Stimulated activated CD8-positive, alpha-beta memory T cell treated with anti-CD3 and anti-CD28 coated beads, Interleukin-7, amount 100 ng/mL, for 1 hour (primary cell): ENCODE measurements at places on chromosomes 4 and X.

GRCh38 chr4:109113521-109113920 is 188.9 kb downstream of the COL25A1 start:
- DNase-seq = no peak

GRCh38 chr4:53061091-53061850 is 199.2 kb downstream of the RASL11B start:
- no peak for DNase-seq

DNA sequence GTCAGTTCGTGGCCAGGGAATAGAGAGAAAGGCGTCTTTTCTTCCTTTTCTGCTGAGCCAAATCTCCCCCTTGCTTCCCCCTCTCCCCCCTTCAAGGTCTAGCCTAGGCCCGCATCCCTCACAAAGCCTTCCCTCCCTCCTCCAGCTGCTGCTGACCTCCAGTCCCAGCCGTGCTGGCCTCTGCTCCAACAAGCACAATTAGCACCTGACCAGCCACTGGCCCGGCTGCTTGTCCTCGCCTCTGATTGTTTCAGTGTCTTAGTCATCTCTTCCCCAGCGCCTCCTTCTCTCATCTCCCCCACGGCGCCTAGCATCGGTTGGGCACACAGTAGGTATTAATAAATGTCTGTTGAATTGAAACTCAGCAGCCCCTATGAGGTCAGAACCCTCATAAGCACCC is 4.2 kb downstream of the ELF4 start:
- no peak for DNase-seq

GRCh38 chr4:155658681-155659064 is 8.0 kb upstream of the GUCY1A1 start:
- DNase-seq = no peak

- DNase-seq = no peak
Observed at GRCh38 chr4:120466429-120466828, 399.8 kb upstream of the MAD2L1 start.

- no peak for DNase-seq
Observed at GRCh38 chr4:95362906-95363558, 185.7 kb downstream of the UNC5C start.

DNA sequence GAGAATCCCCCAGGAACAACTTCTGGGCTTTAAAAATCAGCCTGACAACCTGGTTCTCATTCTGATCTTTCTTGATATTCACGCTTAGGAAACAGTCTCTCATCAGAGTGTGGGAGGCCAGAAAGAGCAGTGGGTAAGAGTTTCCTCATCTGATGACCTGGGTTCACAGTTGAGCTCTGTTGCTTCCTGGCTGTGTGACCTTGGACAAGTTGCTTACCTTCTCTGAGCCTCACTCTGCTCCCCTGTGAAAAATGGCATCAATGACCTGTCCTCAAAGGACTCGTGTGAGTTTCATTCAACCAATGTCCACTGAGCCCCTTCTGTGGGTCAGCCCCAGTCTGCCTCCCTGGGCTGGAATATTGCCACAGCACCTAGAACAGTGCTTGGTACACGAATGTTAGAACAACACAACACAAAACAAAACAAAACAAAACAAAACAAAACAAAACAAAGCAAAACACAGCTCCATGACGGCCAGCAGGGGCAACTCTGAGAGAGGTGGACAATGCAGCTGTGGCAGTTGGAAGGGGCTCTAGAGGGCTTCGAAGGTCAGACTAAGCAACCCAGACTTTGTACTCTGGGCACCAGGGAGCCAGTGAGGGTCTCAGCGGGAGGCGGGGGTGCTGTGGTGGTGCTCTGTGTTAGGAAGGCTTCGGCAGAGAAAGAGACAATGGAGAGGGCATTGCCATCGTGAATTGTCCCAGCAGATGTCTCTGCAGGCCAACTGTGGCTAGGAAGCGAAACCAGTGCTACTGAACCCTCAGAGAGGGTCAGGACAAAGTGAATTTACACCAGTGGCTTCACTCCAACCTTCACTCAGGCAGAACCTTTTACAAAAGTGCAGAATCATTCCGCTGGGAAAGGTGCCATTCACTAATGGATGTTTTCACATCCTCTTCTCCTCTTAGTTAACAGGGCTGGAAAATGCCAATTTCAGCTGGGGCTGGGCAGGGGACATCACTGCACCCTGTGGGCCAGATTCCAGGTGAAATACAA is 14.3 kb upstream of the C4orf50 start:
- DNase-seq = no peak

GRCh38 chr4:168496834-168497233 is at the start of gene PALLD:
Gene PALLD, plus strand, starts transcription at chr4:168497052.
- no peak for DNase-seq

DNA sequence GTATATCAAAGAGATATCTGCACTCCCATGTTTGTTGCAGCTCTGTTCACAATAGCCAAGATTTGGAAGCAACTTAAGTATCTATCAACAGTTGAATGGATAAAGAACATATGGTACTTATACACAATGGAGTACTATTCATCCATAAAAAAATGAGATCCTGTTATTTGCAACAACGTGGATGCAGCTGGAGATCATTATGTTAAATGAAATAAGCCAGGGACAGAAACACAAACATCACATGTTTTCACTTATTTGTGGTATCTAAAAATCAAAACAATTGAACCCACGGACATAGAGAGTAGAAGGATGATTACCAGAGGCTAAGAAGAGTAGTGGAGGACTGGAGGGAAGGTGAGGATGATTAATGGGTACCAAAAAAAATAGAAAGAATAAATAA is 14.2 kb downstream of the IQCM start:
- DNase-seq = no peak

DNA sequence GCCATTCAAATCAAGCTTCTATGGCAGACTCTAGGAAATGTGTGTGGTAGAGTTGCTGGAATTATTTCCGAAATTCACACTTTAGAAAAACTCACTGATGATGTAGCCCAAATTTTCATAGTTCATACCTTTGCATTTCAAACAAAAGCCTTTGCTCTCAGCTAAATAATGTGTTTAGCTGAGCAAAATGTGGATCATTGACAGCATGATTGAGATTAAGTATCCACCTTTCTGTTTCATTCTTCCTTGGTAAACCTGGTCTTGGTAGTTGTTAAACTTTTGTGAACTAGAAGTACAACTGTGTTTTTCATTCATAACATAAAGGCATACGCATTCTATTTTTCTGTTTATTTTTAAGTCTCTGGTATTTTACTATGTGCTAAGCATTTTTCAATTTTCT is 7.2 kb downstream of the PCDH7 start:
- no peak for DNase-seq

GRCh38 chr4:165493359-165493758 is 114.6 kb downstream of the CPE start:
- peak; percentile 40 for DNase-seq

DNA sequence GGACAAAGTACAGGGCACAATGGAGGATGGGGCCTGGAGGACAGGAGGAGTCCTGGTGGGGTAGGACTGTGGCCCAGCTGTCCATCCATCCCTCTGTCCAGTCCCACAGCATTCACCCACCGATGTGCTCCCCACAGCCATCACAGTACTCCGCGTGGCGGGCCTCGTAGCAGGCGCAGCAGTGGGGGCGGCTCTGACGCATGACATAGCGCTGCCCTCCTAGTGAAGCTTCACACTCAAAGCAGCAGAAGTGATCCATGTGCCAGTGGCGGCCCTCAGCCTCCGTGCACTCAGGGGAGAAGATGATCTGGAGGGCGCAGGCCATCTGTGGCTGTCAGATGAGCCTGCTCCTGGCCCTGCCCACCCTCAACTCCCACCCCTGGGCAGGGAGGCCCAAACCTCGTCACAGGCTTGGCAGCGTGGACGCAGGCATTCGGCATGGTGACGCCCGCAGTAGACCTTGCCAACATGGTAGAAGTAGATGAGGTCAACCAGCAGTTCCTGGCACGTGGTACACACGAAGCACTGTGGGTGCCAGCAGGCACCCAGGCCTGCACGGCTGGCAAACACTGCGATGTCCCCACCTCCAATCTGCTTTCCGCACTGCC is 6.3 kb downstream of the PLP2 start:
- no peak for DNase-seq

DNA sequence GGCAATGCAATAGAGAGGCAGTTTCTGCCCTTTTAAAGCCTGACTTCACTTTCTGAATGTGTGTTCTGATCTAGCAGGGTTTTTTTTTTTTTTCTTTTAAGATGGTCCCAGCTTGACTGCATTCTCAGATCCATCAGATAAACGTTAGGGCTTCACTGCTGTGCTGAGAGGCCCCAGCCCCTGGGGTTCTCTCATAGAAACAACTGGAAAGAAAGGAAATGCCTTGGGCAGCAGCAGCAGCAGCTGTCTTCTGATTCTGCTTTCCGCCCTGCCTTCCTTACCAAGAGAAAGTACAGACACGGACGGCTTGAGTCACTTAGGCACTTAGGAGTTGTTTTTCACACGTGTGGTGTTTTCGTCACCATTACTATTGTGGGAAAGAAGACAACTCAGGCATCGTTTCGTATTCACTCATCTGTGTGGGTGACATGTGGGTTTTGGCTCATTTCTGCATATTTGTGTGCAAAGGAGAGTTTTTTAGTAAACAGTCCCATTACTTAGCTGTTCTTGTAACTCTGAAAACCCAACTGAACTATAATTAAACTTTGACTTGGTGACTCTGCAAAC is 172.0 kb downstream of the PTTG2 start:
- peak; percentile 23 for DNase-seq
